C1 segment of cervical spinal cord (tissue), 14 donors: ENCODE measurements at places on chromosomes 1 and 21.
A peak's percentile ranks its signal among the peaks of the same experiment; 100 is the strongest.

- DNase-seq: no peak
Observed at GRCh38 chr1:156065871-156066270, 4.9 kb downstream of the RAB25 start.

DNA sequence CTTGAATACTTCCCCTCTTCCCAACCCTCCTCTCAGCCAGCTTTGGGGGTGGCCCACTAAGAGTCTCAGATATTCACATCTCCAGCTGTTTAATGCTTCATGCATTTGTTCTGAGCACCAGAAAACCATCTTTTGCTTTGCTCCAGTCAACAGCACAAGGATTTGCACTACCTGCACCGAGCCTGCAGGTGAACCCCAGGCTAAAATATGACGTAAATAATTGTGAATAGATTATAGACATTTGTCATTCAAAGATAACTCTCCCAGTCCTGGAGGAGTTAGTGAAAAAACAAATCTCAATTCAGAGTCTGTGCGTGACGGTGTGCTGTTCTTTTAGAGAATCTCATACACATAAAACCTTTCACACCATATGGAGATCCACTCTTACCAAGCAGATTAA, 7.4 kb downstream of the CD247 start:
- DNase-seq: no peak

- no peak for DNase-seq
Observed at GRCh38 chr1:21763236-21763635, 19.7 kb downstream of the USP48 start.

- no peak for DNase-seq
Observed at GRCh38 chr1:27132147-27132546, 22.8 kb downstream of the SLC9A1 start.

DNA sequence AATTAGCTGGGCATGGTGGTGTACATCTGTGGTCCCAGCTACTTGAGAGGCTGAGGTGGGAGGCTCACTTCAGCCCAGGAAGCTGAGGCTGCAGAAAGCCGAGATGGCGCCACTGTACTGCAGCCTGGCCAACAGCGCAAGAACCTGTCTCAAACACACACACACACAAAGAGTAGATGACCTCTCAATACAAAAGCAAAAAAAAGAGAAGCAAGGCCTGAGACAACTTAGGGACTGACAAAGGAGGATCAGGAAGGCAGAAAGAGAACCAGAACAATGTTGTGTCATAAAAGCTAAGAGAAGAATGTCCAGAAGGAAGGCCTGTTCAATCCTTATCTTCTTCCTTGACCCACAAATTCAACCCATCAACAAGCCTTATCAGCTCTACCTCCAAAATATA, 18.5 kb downstream of the WASF2 start:
- no peak for DNase-seq

- no peak for DNase-seq
Observed at GRCh38 chr1:93658188-93658587, 23.4 kb downstream of the BCAR3 start.

- DNase-seq: no peak
Observed at GRCh38 chr21:38663282-38663681, 142.4 kb upstream of the ETS2 start.

DNA sequence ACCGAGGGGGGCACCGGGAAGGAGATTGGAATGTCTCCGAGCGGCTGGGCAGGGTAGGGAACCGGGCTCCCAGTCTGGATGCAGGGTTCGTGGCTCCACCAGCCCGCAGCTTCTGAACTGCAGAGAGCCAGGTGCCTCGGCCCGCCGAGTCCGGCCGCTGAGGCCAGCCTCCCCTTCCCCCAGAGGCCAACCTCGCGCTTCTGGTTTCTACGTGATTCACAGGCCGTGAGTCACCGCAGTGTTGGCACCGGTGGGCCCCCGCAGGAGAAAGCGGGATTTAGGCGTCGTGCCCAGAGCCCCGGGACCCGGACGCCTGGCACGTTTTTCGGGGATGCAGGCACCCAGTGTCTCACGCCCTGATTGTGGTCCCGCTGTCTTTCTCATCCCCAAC, 458 bp downstream of the CRABP2 start:
- no peak for DNase-seq

DNA sequence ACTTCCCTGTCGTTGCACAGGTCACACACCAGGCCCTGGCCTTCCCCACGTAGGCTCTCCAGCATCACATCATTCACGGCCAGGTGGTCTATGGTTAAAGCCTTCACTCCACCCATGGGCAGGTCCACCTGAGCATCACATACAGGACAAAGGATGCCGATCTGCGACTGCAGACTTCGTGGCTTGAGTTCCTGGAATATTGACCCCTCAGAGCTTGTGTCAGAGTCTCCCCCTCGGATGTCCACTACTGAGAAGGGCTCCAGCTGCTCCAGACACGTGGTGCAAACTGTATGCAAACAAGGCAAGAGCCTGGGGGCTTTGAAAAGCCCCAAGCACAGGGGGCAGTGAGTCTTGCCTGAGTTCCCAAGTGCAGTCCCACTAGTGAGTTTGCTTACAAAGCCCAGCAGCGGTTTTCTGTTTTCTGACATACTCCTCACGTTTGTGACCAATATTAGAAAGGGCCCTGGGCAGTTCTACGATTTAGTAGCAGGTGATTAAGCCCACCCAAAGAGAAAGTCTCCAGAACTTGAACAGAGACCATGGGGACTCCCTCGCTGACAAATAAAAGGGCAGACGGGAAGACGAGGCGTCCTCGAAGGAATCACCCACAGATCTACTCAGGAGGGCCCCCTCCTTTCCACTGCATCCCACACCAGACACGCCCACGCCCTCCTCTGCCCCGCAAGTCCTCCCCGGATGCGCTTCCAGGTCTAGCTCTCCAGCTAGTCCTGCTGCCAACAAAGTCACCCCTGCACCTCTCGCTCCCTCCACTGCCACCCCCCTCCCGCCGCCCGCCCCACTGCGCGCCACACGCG, 568 bp downstream of the TRIM45 start:
- DNase-seq: no peak

- DNase-seq: no peak
Observed at GRCh38 chr1:205266611-205267305, 39.0 kb downstream of the TMCC2 start.

- DNase-seq: no peak
Observed at GRCh38 chr1:2534687-2535441, 4.8 kb upstream of the HES5 start.

DNA sequence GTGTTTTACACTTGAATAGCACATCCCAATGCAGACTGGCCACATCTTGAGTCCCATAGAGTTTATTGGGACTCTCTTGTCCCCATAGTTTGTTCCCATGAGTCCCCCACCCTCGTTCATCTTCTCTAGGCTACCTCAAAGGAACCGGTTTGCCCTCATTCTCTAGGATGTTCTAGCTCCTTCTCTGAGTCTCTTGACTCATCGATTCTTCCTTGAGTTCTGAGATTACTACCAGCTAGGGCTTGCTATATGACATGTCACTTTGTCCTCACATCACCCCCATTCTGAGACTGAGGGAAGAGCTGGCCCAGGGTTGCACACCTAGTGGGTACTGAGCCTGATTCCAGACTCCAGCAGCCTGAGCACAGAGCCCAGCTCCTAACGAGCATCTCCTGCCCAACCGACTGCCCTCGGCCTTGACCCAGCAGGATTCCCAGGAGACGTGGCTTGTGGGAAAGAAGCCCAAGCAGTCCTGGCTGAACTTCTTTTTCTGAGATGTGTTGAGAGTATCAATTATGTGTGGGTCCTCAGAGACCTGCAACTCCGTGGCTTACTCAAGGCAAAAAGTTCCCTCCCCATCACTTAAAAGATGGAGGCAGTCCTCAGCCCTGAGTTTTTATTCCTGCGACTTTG, 42.0 kb downstream of the TMEM51 start:
- DNase-seq: no peak

- no peak for DNase-seq
Observed at GRCh38 chr1:14869187-14869586, 270.7 kb downstream of the KAZN start.

DNA sequence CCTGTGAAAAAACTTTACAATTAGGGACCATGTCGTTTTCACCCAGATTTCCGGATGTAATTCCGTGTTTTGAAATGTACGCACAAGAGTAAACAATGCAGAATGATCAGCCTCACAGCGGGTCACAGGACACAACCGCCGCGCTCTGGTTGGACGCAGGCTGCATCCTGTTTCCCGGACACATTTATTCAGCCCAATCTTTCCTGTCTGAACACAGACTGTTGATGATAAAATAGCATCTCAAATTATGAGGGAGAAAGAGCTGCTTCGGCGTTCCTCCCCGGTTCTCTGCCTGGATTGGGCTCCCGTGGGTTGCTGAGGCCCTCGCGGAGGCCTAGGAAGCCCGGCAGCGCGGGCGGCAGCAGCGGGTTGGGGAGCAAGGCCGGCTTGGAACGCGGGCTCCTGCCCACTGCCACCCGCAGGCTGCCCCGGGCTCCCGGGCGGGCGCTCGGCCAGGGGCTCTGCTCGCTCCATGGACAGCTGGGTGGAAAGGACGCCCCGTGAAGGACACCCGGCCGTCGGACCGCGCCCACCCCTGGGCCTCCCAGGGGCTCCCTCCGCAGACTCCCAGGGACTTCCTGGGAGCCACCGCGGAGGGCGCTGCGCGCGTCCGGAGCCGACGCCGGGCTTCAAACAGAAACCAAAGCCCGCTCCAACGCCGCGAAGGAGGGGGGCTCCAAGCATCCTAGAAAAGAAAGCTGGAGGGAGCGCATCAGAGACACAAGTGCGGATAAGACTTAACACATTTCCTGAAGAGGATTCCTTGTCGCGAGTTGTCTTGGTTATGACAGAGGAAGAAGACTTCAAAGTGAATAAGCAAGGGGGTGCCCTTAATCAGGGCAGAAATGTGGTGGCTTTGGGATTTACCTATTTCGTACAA, 122.3 kb downstream of the ESRRG start:
- peak; percentile 94 for DNase-seq

- DNase-seq: no peak
Observed at GRCh38 chr1:8077120-8077573, 51.0 kb upstream of the ERRFI1 start.

DNA sequence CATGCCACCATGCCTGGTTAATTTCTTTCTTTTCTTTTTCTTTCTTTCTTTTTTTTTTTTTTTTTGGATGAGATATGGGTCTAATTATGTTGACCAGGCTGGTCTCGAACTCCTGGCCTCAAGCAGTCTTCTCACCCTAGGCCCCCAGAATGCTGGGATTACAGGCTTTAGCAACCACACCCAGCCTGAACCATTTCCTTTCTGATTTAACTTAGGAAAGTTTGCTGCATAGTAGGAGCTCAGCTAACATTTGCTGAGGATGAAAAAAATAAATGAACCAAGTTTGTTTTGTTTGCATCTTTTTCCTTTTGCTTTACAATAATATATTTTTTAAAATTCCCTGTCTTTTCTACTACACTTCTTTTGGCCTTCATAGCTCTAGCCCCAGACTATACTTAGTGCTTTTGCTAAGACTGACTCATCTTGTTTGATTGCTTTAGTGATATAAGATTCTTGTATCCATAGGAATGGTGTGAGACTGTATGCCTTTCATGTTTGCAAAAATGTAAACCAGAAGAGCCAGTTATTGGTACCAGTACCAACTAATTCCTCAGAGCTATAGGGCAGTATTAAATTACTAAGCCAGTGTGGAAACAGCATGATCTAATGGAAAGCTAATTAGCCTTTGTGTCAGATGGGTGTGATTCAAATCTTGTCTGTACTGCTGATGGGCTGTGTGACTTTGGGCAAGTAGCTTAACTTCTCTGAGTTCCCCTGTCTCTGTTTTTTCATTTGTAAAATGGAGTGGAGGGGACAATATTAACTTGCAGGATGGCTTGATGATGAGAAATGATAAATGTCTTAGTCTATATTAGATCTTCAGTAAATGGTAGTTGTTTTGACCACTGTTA, 66.9 kb downstream of the NFIA start:
- DNase-seq: no peak

- peak; percentile 16 for DNase-seq
Observed at GRCh38 chr1:12230549-12231275, 882 bp downstream of the VPS13D start.

- no peak for DNase-seq
Observed at GRCh38 chr1:216559359-216559758, 136.1 kb upstream of the USH2A start.

GRCh38 chr1:119670898-119671297, 22.8 kb upstream of the ZNF697 start:
- DNase-seq: no peak

GRCh38 chr1:183609759-183610452, 19.6 kb upstream of the NCF2 start:
- DNase-seq: no peak

DNA sequence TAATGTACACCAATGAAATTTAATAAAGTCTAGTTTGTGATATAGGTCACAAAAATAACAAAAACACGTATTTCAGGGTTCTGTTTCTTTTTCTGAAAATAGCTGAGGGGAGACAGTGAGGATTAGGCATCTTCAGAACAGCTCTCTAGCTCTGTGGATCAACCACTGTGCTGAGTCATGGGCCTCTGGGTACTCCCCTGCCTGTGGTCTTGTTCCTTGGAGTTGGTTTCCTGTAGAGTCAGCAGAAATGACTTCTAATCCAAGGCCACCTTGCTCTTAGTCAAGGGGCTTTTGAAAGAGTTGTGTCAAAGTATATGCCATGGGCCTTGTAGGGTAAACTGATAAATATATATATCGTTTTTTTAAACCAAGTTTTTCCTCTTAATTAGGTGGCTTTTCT, 141.8 kb upstream of the ZRANB2 start:
- DNase-seq: no peak

DNA sequence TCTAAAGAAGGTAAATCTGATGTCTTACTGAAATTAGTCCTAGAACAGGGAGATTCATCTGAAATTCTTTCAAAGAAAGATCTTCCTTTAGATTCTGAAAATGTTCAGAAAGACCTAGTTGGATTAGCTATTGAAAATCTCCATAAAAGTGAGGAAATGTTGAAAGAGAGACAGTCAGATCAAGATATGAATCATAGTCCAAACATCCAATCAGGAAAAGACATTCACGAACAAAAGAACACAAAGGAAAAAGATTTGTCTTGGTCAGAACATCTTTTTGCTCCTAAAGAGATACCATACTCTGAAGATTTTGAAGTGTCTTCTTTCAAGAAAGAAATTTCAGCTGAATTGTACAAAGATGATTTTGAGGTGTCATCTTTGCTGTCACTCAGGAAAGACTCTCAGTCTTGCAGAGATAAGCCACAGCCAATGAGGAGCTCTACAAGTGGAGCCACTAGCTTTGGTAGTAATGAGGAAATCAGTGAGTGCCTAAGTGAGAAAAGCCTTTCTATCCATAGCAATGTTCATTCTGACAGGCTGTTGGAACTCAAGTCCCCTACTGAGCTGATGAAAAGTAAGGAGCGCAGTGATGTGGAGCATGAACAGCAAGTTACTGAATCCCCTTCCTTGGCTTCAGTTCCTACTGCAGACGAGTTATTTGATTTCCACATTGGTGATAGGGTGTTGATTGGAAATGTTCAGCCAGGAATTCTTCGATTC, 61.6 kb upstream of the QSOX1 start:
- DNase-seq: no peak
